ENCODE measurements at places on chromosomes 1 and 21. TPM values are rescaled to one million over a fixed set of nuclear protein-coding genes. Genes with fewer than 3 reads are reported as not detected.

TLCD4 gene
- 17.7 TPM for total RNA-seq

RPL11 gene
- 1,434 TPM for total RNA-seq

BRDT gene
- not detected for total RNA-seq

STUM gene
- 2.6 TPM for total RNA-seq

LORICRIN gene
- total RNA-seq: not detected

ST6GALNAC5 gene
- total RNA-seq: 2.1 TPM
